ENCODE measurements at places on chromosomes 5 and 9. TPM values are rescaled to one million over a fixed set of nuclear protein-coding genes. Genes with fewer than 3 reads are reported as not detected.
A peak's percentile ranks its signal among the peaks of the same experiment; 100 is the strongest.

- H3K27ac ChIP-seq: no peak overlapping the region
- no peaks in the 10 kb centered on the region for H3K4me1 ChIP-seq
- H3K36me3 ChIP-seq: no peaks in the 10 kb centered on the region
- DNase-seq: no peak
- no peaks in the 10 kb centered on the region for H3K27me3 ChIP-seq
These were observed 29.5 kb downstream of the POU4F3 start for GRCh38 chr5:146368137-146368536.

- no peaks in the 10 kb centered on the region for H3K4me1 ChIP-seq
- no peaks in the 10 kb centered on the region for H3K36me3 ChIP-seq
- no peaks in the 10 kb centered on the region for H3K27me3 ChIP-seq
- no peak for DNase-seq
- H3K27ac ChIP-seq: no peak overlapping the region
- H3K4me3 ChIP-seq: no peak overlapping the region
These were observed 21.8 kb upstream of the AGGF1 start for GRCh38 chr5:77008413-77008812.

The PAEP gene
- not detected for polyA plus RNA-seq

- H3K4me1 ChIP-seq: peaks cover 3% of the 10 kb centered on the region
- no peak within 1 kb of the TSS for H3K4me3 ChIP-seq
- H3K27me3 ChIP-seq: peaks cover 73% of the 10 kb centered on the region
- DNase-seq: no peak
- H3K36me3 ChIP-seq: no peaks in the 10 kb centered on the region
- no peak within 1 kb of the TSS for H3K27ac ChIP-seq
These were observed at the start of gene POU4F3 for GRCh38 chr5:146338774-146339714. TSS of gene POU4F3 (plus strand) at chr5:146338839. CDS start at chr5:146339113, 274 bp downstream.

- H3K36me3 ChIP-seq: no peaks in the 10 kb centered on the region
- no peaks in the 10 kb centered on the region for H3K27me3 ChIP-seq
- H3K27ac ChIP-seq: no peak overlapping the region
- no peak overlapping the region for H3K4me3 ChIP-seq
These were observed 301.4 kb downstream of the PDE4D start for GRCh38 chr5:59592101-59592500.

DNA sequence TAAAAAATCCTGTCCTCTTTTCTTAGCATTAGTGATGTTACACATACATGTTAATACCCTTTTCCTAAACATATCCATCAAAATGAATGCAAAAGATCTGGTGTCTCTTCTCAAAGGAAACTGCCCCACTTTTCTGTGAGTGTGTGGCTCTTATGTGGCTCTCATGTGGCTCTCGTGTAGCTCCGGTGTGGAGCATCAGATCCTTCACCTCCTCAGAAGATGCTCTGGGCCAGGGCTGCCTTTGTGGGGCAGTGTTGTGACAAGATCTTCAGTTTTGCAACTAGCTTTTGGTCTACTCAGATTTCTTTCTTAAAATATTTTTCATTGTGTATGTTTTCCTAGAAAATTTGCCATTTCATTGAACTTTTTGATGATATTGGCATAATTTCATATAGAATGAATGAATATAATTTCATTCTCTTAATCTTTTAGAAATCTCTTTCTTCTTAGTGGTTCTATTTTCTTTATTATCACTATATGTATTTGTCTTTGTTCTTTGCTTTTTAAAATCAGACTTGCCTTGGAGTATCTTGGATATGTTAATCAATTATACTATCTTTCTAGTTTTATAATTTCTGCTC, 19.4 kb downstream of the GARNL3 start:
- DNase-seq: no peak
- H3K4me1 ChIP-seq: no peaks in the 10 kb centered on the region
- no peak overlapping the region for H3K4me3 ChIP-seq
- H3K27ac ChIP-seq: no peak overlapping the region
- H3K27me3 ChIP-seq: no peaks in the 10 kb centered on the region

The PCDHB13 gene
- polyA plus RNA-seq: 0.86 TPM

DNA sequence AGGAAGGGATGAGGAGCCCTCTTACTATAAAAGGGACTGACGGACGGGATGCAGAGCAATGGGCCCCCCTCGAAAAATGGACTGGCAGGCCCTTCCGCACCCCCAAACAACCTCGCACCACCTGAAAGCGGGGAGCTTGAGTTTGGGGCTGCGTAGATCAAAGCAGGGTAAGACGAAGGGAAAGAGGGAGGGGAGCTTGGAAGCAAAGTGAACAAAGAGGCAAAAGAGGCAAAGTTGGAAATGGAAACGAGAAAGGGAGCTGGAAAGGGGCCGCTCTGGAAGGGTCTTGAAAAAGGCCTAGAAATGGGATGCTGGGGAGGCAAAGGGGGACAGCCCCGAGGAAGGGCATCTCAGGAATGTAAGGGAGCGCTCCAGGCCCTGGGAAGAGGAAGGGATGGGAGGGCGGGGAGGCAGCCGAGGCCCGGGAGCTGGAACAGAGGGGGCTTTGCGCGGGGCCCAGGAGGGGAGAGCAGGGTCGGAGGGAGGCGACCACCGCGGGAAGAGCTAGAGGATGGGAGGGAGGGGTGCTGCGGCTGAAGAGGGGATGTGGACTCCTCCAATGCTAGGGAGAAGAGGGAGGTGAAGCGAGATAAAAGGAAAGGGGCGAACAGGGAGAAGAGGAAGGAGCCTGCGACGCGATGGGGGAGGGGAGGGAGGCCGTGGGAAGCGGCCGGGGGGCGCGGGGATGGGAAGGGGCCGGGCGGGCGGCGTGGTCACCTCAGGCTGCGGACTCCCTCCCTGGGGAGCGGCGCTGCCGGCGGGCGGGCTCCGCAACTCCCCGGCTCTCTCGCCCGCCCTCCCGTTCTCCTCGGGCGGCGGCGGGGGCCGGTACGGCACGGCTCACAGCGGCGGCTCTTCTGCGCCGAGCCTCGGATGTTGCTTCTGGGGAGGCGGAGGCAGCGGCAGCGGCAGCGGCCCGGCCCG, 577 bp downstream of the RNF145 start:
- H3K27ac ChIP-seq: peak overlapping the region; percentile 85
- no peaks in the 10 kb centered on the region for H3K27me3 ChIP-seq
- H3K36me3 ChIP-seq: no peaks in the 10 kb centered on the region
- peaks cover 8% of the 10 kb centered on the region for H3K4me1 ChIP-seq
- DNase-seq: peak; percentile 85
- H3K4me3 ChIP-seq: peak overlapping the region; percentile 77

- no peak for DNase-seq
- H3K36me3 ChIP-seq: peaks cover 28% of the 10 kb centered on the region
- H3K4me3 ChIP-seq: no peak overlapping the region
- H3K4me1 ChIP-seq: no peaks in the 10 kb centered on the region
- no peak overlapping the region for H3K27ac ChIP-seq
These were observed 47.5 kb downstream of the CDK5RAP2 start for GRCh38 chr9:120532475-120532874.

The OTULINL gene
- polyA plus RNA-seq: 7.1 TPM

- no peaks in the 10 kb centered on the region for H3K36me3 ChIP-seq
- no peak for DNase-seq
- no peaks in the 10 kb centered on the region for H3K4me1 ChIP-seq
- no peak overlapping the region for H3K27ac ChIP-seq
- H3K27me3 ChIP-seq: no peaks in the 10 kb centered on the region
These were observed 124.0 kb downstream of the EFNA5 start for GRCh38 chr5:107546719-107547118.

The LHX3 gene
- not detected for polyA plus RNA-seq

GRCh38 chr5:136023958-136024541, 4.7 kb upstream of the TGFBI start:
- DNase-seq: no peak
- no peak overlapping the region for H3K27ac ChIP-seq
- peaks cover 3% of the 10 kb centered on the region for H3K4me1 ChIP-seq

- H3K36me3 ChIP-seq: no peaks in the 10 kb centered on the region
- DNase-seq: no peak
- H3K27me3 ChIP-seq: no peaks in the 10 kb centered on the region
These were observed 59.4 kb upstream of the ERBIN start for GRCh38 chr5:65866837-65867521.

- no peak overlapping the region for H3K27ac ChIP-seq
- no peak overlapping the region for H3K4me3 ChIP-seq
- no peak for DNase-seq
- H3K27me3 ChIP-seq: no peaks in the 10 kb centered on the region
- H3K4me1 ChIP-seq: no peaks in the 10 kb centered on the region
These were observed 12.2 kb downstream of the TAS2R1 start for GRCh38 chr5:9617739-9618504.

- DNase-seq: peak; percentile 6
- H3K27me3 ChIP-seq: no peaks in the 10 kb centered on the region
- H3K36me3 ChIP-seq: no peaks in the 10 kb centered on the region
These were observed 109.5 kb upstream of the COL5A1 start for GRCh38 chr9:134532084-134532483.

GRCh38 chr9:13427587-13427986, 148.1 kb upstream of the MPDZ start:
- no peaks in the 10 kb centered on the region for H3K36me3 ChIP-seq
- H3K4me1 ChIP-seq: peaks cover 11% of the 10 kb centered on the region
- DNase-seq: peak; percentile 79
- H3K27ac ChIP-seq: no peak overlapping the region
- H3K4me3 ChIP-seq: no peak overlapping the region
- peaks cover 3% of the 10 kb centered on the region for H3K27me3 ChIP-seq

DNA sequence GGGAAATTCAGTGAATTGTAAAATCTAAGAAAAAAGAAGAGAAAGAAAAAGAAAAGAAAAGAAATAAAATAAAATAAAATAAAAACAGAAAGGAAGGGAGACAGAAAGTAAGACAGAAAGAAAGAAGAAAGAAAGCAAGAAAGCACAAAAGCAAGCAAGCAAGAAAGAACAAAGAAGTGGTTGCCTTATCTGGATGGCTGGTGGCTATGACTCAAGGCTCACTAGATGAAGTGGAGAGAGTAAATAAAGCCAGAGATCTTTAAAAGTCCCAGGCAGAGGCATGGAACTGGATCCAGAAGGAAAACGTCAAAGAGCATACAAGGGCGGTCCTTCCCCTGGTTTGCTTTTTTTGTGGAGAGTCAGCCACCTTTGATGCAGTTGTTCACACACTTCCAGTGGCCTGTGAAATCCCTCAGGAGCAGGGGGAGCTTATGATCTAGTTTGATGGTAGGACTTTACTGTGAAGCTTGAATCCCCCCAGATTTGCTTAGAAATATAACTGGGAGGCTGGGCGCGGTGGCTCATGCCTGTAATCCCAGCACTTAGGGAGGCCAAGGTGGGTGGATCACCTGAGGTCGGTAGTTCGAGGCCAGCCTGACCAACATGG, 176.7 kb upstream of the HMHB1 start:
- DNase-seq: no peak
- no peak overlapping the region for H3K27ac ChIP-seq
- H3K4me1 ChIP-seq: no peaks in the 10 kb centered on the region

The PLAC8L1 gene
- not detected for polyA plus RNA-seq

GRCh38 chr5:13930541-13931171, 13.8 kb downstream of the DNAH5 start:
- no peaks in the 10 kb centered on the region for H3K27me3 ChIP-seq
- no peaks in the 10 kb centered on the region for H3K4me1 ChIP-seq
- H3K27ac ChIP-seq: no peak overlapping the region
- H3K4me3 ChIP-seq: no peak overlapping the region
